ENCODE measurements at places on chromosomes 2 and 18.

GRCh38 chr2:21220930-21221329 is 97.2 kb downstream of the TDRD15 start:
- DNase-seq = no peak

GRCh38 chr2:70888366-70888922 is 47.3 kb upstream of the ATP6V1B1 start:
- no peak for DNase-seq

- DNase-seq = no peak
Measured at GRCh38 chr2:177052471-177052870, 160.1 kb upstream of the HNRNPA3 start.

DNA sequence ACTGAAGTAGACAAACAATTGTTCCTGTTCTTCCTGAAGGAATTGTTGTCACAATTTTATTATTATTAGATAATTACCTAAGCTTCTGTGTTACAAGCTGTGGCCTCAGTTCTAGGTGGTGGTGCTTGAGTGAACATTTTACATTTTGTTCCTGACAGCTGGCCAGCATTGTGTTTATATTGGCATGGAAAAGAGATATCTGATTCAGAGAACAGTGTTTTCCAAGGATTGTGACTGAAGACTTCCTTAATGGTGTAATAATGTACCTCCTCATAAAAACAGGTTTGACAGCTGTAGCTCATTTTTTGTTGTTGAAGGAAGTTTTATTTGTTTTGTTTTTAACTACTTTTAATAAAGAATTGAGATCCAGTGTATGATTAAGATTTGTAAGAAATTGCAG is 95.2 kb downstream of the EPB41L5 start:
- no peak for DNase-seq

- no peak for DNase-seq
Measured at GRCh38 chr18:50154420-50154819, 40.5 kb downstream of the MYO5B start.

GRCh38 chr2:52238782-52239181 is 1206.8 kb upstream of the NRXN1 start:
- no peak for DNase-seq

GRCh38 chr2:207825978-207826377 is 56.3 kb upstream of the FZD5 start:
- no peak for DNase-seq

- no peak for DNase-seq
Measured at GRCh38 chr2:24058564-24059271, 9.2 kb downstream of the FKBP1B start.

DNA sequence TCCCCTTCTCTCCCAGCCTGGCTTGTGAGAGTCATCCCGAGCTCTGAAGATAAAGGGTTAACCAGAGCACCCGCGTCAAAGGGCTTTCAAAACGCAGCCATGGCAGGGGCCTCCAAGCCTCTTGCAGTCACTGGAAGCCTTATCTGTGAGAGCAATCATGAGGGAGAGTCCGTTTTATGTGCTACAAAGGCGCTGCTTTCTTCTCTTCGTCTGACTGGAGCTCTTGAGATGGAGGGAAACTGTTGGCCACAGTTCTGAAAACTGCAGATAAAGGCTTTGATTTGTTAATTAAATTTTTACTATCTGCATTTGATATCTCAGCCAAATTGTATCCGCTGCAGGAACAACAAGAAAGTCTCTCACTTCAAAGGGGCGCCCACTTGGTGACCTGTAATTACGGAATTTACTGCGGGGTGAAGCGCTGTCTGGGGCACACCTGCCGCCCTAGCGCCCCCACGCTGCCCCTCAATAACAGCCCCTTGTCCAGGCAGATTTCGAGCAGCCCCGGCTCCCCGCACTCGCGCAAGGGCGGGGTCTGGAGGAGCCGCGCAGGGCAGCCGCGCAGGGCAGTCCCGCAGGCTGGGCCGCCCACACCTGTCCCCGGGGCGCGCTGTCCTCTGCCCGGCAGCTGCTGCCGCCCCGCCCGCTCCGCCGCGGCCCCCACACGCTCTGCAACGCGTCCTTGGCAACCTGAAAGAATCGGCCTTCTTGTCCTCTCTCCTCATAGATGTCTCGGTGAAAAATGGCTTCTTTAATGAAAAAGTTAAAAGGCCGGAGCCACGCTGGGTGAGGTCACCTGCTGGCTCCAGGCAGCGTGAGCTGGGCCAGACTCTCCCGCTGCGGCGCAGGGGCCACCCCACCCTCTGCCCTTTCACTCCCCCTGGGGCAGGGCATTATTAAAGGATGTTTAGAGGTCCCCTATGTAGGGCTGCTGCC is 217.9 kb downstream of the VAPA start:
- no peak for DNase-seq

GRCh38 chr2:95388091-95388692 is 14.3 kb upstream of the FAHD2A start:
- DNase-seq = no peak

GRCh38 chr2:44371445-44371844 is 9.7 kb downstream of the CAMKMT start:
- no peak for DNase-seq

All from HL-60 (cell line).